ENCODE measurements at places on chromosomes 3 and 15. TPM values are rescaled to one million over a fixed set of nuclear protein-coding genes. Genes with fewer than 3 reads are reported as not detected.

The IL17RB gene
- not detected for total RNA-seq

The ZIC1 gene
- not detected for total RNA-seq

The OR5H2 gene
- total RNA-seq, result not detected

The FHIT gene
- total RNA-seq, result 0.27 TPM

The LINGO1 gene
- under 0.01 TPM for total RNA-seq

The MESP2 gene
- total RNA-seq, result not detected

The MUSTN1 gene
- total RNA-seq, result not detected

The CPOX gene
- 35.5 TPM for total RNA-seq

The TRIM59 gene
- 28.0 TPM for total RNA-seq

The SLC28A1 gene
- total RNA-seq, result not detected

The LRRC31 gene
- not detected for total RNA-seq

The KLHL40 gene
- not detected for total RNA-seq

The PYGO1 gene
- 0.53 TPM for total RNA-seq

The ERICH6 gene
- not detected for total RNA-seq

The PXYLP1 gene
- total RNA-seq, result 0.60 TPM

The CDHR4 gene
- total RNA-seq, result not detected

The CRYGS gene
- total RNA-seq, result 0.13 TPM

The CSPG4 gene
- under 0.01 TPM for total RNA-seq

The P2RY12 gene
- total RNA-seq, result not detected

Measured in mammary microvascular endothelial cell (primary cell).